ENCODE measurements at places on chromosomes 3 and 15.

DNA sequence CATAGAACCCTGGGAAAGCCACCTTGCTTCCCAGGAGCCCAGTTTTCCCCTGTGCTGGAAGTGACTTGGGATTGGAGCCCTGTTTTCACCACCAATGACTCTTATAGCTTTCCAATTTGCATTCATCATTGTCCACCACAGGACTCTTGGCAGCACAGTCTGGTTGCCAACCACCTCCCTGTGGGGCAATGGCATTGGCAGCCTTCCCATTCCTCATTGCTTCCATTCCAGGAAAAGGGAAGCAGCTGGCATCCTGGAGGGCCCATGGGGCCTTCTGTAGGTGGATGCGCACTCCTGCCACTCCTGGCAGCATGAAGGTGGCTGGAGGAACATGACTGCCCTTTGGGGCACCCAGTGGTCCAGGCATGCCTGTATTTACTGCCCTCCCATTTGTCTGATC, 57.7 kb downstream of the FEM1B start:
- no peak for DNase-seq

- DNase-seq: no peak
Observed at GRCh38 chr3:42906070-42906847, at the start of gene ZNF662. Gene ZNF662, plus strand, starts transcription at chr3:42906142. Its CDS starts 1,973 bp downstream, at chr3:42908115.

DNA sequence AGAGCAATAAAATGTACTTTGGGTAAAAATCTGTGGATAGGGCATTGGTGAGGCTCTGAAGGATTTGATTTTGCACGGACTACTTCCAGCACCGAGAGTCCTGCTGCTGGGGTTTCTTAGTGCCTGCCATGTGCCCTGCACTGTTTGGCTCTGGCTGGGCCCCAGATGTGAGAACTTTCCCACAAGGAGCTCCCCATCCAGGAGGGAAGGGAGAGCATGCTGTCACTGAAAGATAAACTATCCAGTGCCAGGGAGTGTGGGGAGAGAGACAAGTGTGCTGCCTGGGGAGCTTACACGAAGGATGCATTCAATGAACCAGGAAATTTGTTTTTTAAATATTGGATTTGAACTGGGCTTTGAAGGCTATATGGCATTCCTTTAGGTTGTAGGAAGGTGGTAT, 30.2 kb downstream of the LPP start:
- no peak for DNase-seq

GRCh38 chr15:68614286-68615035, 35.7 kb downstream of the CORO2B start:
- DNase-seq: no peak

GRCh38 chr3:128067489-128067888, 15.3 kb downstream of the SEC61A1 start:
- DNase-seq: no peak

DNA sequence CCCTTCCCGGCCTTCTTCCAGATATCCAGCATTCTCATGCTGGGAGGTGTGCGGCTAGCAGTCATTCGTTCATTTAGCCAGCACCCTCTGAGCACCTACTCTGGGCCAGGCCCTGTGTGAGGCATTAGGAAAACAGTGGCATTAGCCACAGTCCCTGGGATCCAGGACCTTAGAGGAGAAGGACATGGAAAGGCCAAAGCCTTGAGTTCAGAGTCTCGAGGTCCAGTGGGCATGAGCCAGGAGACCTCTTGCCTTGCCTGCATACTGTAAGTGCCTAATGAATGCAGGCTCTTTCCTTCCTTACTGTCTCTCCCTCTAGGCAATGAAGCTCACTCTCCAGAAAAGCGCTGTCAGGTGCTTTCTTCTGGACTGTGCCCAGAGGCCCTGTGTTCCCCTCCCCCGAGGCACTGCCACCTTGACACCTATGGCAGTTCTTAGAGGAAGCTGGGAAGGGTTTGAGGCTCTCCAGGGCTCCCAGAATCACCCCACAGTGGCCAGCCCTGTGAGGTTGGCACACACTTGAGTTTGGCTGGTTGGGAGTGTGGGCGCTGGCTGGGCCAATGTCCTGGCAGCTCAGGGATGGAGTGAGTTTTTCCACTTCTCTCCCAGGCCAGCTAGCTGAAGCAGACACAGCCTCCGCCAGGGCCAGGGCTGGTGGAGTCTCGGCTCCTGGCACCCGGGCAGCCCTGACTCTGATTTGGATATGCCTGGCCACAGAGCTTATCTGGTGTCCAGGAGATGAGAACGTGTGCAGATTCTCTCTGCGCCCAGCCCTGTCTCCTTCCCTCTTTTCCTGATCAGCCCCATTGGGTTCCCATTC, 5.4 kb downstream of the CORO2B start:
- DNase-seq: no peak

GRCh38 chr3:13772885-13773745, 106.8 kb downstream of the WNT7A start:
- DNase-seq: no peak

GRCh38 chr15:39429898-39430357, 151.0 kb upstream of the THBS1 start:
- DNase-seq: no peak

- DNase-seq: no peak
Observed at GRCh38 chr3:71752831-71753700, 589 bp upstream of the GPR27 start.

DNA sequence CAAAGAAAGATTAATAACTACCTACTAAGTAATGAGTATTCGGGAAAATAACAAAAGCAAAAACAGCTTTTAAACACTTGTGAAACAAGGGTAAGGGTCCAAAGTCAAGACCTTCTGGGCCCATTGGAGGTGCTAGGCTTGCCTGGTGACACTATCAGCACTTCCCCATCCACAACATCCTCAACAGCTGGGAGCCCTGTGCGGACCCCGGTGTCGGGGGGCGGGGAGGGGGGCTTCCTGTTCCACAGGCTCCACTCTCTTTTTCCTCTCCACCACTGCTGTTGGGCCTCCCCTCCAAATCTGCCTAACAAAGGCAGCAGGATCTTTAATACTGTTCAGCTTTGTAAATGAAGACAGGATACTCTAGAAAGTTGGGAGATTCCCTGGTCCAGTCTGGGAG, 21.6 kb downstream of the NGRN start:
- DNase-seq: no peak

GRCh38 chr15:39369768-39370167, 211.1 kb upstream of the THBS1 start:
- no peak for DNase-seq

- no peak for DNase-seq
Observed at GRCh38 chr3:42996633-42997075, 17.5 kb downstream of the GASK1A start.

GRCh38 chr15:79035814-79036213, 54.8 kb downstream of the RASGRF1 start:
- no peak for DNase-seq

DNA sequence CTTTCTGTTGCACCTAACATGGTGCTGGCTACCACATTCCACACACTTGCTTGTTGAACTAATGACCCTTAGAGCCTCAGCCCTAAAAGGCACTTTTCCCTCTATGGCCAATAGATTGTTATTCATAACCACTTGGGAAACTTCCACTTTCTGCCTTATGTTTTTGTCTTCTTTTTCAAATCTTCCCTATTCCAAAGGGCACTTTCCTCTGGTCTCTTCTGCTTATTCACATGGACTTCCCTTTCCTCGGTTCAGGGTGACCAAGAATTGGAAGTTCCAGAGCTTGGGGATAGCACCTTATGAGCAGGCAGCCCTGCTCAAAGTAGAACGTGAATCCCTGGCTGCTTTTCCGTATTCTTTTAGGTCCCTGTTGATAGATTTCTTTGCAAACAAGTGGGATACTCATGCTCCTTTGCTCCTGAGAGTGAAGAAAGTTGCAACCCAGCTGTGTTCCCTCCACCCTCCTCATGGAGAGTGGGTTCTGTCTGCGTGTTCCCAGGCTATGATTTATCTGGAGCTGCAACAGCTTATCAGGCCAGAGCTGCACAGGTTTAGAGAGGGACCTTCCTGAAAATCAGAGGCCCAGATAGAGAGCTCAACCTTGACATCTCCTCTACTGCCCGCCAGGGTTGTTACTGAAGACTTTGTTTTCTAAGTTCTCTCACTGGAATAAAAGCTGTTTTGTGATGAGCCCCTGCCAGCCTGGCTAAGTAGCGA, 58.8 kb upstream of the MYZAP start:
- no peak for DNase-seq

Measured in stimulated activated CD8-positive, alpha-beta memory T cell treated with anti-CD3 and anti-CD28 coated beads, Interleukin-4, amount 100 ng/mL, for 1 hour (primary cell).